NCI-H1436 (cell line): ENCODE measurements at places on chromosomes 3 and 15.

DNA sequence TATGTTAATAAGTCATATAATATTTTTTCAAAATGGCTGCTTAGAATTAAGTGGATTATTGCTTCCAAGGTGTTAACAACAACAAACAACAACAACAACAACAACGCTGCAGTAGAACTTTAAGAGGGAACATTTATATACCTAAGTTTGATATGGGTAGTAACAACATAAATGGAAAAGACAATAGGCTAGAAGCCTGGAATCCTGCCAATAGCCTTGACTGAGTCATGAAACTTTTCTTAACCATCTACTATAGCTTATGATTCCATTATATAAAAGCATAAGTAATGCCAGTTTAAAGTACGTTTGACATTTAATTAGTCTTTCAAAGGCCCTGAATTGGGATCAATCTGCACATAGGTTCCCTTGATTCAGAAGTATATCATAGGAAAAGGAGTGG lies 31.2 kb downstream of the SATB1 start:
- DNase-seq: no peak

GRCh38 chr15:74552773-74553441 lies 11.9 kb downstream of the ARID3B start:
- DNase-seq: no peak

- DNase-seq: no peak
Measured at GRCh38 chr3:15060029-15060428, 5.1 kb downstream of the MRPS25 start.

- DNase-seq: no peak
Measured at GRCh38 chr3:14334136-14334535, 68.3 kb upstream of the SLC6A6 start.

- DNase-seq: no peak
Measured at GRCh38 chr3:76097589-76097969, 312.2 kb upstream of the ZNF717 start.
